ENCODE measurements at places on chromosomes 1 and 21. TPM values are rescaled to one million over a fixed set of nuclear protein-coding genes. Genes with fewer than 3 reads are reported as not detected.

GRCh38 chr1:68103884-68104554, 53.6 kb upstream of the DIRAS3 start:
- DNase-seq, result peak; percentile 41

- DNase-seq, result peak; percentile 47
Observed at GRCh38 chr1:206489980-206490770, 17.2 kb upstream of the RASSF5 start.

DNA sequence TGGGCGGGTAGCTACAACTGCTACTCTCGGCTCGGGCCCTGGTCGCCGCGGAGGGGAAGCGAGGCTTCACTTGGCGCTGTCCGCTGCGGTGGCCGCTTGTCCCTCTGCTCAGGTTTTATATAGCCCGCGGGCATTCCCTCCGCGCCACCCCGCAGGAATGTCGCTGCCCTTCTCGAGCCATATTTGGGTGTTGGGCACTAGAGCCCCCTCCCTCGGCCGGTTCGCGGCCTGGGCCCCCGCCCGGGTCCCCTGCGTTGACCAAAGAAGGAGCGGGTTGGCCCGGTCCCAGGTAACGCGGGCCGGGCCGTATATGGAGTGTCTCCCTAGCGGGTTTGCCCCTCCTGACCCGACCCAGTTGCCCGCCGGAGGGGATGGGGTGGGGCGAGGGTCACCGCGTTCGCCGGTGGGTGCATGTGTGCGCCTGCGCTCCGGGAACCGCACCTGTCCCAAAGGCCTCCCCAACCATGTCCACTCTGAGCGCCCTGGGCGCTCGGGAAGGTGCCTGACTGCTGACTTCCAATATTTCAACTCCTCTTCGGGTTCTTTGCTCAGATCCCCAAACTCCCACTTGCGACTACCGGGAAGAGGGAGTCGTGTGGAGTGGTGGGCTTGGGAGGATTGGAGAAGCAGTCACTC, at the start of gene ACTA1:
Gene ACTA1 (minus strand): TSS at position 90 of the 636 bp plus-strand sequence. CDS start 979 bp downstream, outside the sequence.
- DNase-seq, result no peak

GRCh38 chr1:59415881-59416280, 119.0 kb downstream of the FGGY start:
- DNase-seq, result no peak

- no peak for DNase-seq
Observed at GRCh38 chr1:89279011-89279466, 6.4 kb upstream of the GBP5 start.

- DNase-seq, result no peak
Observed at GRCh38 chr1:241944300-241944699, 13.3 kb upstream of the BECN2 start.

DNA sequence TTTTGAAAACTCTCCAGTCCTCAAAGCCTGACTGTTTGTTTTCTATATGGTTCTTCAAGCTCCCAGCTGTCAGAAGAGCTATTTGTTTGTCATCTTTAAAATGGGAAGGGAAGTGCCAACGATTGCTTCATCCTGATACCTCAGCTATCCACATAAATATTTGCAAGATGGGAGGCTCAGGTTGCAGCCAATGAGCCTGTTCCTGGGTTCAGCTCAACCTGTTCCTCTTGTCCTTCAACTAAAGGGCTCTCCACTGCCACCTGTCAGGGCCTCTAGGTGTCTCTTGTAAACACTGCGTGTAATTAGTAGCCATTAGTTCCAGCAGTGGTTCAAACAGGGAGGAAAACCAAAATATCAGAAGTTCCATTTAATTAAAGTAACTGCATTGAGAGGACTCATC, 445.1 kb downstream of the AJAP1 start:
- DNase-seq, result no peak

DNA sequence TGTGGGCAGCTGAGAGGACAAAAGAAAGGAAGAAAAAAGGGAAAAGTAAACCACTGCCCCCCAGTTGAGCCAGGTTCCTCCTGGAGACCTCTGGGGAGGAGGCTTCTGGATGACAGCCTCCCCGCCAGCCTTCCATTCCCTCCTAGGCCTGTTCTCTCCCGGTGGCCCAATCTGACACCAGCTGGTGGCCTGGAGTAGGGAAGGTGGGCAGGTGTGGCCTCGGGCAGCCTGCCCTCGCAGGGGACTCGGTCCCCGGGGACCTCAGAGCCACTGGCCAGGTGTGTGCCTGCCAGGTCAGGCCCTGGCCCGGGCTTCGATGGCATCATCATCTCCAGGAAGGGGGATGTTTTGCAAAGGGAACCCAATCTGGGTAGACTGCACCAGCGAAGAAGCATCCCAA, 159.0 kb downstream of the CASZ1 start:
- no peak for DNase-seq

GRCh38 chr1:161885003-161885402, 118.9 kb downstream of the ATF6 start:
- DNase-seq, result peak; percentile 79

- peak; percentile 53 for DNase-seq
Observed at GRCh38 chr1:203408486-203409481, 57.9 kb upstream of the FMOD start.

The ELAPOR1 gene
- 0.95 TPM for polyA plus RNA-seq

The RGS16 gene
- 0.80 TPM for polyA plus RNA-seq

The MNDA gene
- not detected for polyA plus RNA-seq

The CLCA1 gene
- not detected for polyA plus RNA-seq

All from mammary epithelial cell (primary cell).